ENCODE measurements at places on chromosomes 11 and 22.

DNA sequence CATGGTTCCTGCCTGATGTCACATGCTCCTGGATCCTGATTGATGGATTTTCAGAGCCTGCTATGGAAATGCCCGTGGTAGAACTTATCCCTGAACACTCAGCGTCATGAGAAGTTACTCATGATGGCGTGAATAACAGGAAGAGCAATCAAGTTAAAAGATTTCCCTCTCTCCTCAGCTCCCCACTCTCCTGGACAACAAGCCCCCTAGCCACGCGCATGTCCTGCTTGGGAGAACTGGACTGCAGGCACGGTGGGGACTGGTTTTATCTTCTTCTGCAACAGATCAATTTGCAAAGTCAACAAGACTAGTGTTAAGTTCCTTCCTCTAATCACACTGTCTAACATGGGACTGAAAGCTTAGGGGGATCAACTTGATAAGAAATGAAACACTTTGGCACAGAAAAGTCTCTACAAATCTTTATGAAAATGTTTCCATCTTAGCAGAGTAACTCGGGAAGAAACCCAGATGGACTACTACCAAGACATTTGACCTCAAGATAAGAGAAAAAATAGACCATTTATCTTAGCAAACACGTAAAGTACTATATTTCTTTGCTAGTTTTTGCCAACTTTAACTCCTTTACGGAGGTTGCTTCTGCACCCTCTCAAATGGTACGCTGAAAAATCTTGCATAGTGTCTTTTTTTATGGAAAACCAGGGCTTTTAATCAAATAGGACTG lies 27.6 kb downstream of the POU2AF1 start:
- no peak for DNase-seq

DNA sequence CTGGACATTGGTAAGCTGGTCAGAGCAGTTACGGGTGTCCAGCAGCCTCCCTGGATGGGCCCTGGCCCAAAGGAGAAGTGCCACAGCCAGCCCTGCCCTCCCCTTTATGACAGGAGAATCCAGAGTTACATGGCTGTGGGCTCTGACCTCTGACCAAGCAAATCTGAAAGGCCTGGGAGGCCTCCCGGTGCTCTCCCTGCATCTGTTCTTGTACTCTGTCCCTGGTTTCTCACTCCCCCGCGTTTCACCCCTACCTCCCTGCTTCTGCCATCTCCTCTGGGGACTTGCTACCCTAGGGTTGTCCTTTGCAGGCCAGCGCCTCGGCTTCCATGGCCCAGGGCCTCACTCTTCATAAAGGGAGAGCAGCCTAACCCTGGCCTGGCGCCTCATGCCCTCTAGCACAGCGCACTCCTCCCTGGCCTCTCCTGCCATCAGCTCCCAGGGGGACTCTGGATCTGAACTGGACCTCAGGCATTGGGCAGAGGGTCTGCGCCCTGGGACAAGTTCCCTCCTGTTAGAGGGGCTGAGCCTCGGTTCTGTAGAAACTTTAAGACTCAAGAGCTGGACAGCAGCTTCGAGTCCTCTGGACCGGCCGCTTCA lies 10.7 kb downstream of the PICK1 start:
- DNase-seq = no peak

- DNase-seq = no peak
Measured at GRCh38 chr11:65932558-65932919, 12.7 kb upstream of the TSGA10IP start.

- no peak for DNase-seq
Measured at GRCh38 chr11:114265122-114265878, 30.9 kb upstream of the NNMT start.

- no peak for DNase-seq
Measured at GRCh38 chr11:115930886-115931547, 426.8 kb upstream of the CADM1 start.

DNA sequence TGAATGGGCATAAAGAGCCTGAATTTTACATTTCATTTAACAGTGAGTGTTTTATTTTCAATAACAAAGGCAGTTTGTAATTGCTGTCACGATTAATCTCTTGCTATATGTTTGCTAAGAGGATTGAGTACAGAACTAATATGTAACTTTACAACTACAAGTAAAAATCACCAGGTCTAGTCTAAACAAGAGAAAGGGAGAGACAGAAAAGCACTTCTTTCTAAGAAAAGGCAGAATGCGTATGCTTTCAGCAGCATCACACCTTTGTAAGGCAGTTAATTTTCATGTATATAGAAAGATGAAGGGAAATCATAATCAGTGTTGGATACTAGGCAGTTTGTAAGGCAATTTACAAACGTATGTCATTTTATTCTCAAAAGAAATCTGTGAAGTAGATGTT lies 169.8 kb downstream of the NELL1 start:
- DNase-seq = no peak

DNA sequence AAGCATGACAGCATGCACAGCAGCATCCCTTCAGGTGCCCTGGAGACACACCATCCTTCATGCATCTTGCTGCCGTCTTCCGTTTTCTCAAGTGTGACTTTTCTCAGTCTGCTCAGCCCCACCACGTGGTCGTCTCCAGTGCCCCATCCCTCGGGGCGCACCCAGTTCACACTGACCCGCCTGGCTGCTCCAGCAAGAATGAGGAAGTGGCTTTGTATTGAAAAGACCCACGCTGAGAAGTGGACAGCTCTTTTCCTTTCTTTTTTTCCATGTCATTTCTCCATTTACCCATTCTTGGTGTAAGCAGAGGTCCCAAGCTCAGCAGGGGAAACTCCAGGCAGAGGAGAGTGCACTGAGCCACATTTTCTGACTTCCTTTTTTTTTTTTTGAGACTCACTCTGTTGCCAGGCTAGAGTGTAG lies 14.5 kb downstream of the SERPINH1 start:
- DNase-seq = no peak

- peak; percentile 82 for DNase-seq
Measured at GRCh38 chr11:62786318-62787004, 741 bp upstream of the TMEM179B start.

GRCh38 chr11:119802670-119803069 lies 73.7 kb upstream of the NECTIN1 start:
- DNase-seq = no peak

DNA sequence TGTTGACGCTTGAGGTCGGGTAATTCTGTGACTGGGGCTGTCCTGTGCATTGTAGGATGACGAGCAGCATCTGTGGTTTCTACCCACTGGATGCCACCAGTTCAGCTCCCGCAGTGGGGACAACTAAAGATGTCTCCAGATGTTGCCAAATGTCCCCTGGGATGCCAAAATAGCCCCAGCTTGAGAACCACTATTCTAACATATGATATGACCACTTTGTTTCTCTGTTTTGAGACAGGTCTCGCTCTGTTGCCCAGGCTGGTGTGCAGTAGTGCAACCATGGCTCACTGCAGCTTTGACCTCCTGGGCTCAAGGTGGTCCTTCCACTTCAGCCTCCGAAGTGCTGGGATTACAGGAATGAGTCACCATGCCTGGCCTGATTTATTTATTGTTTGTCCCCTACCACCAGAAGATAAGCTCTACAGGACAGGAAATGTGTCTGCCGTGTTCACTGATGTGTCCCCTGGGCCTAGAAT lies 4.4 kb upstream of the MEN1 start:
- no peak for DNase-seq

- no peak for DNase-seq
Measured at GRCh38 chr11:21475276-21475675, 717.6 kb upstream of the ANO5 start.

GRCh38 chr11:47241841-47242301 lies 6.7 kb downstream of the ACP2 start:
- DNase-seq = no peak

GRCh38 chr22:48091656-48092223 lies 1329.3 kb downstream of the TBC1D22A start:
- DNase-seq = no peak

Data from NT2/D1 (cell line).